T-cell (primary cell): ENCODE measurements at places on chromosomes 5 and 9. TPM values are rescaled to one million over a fixed set of nuclear protein-coding genes. Genes with fewer than 3 reads are reported as not detected.

Gene NUTM2G
- not detected for total RNA-seq

Gene FYB1
- 372 TPM for total RNA-seq

Gene ADGRV1
- total RNA-seq, result 1.2 TPM

Gene LPAR1
- total RNA-seq, result 0.41 TPM

Gene PCDHA11
- total RNA-seq, result not detected

Gene TPD52L3
- total RNA-seq, result not detected

Gene UGT3A1
- not detected for total RNA-seq

Gene NRARP
- total RNA-seq, result 2.6 TPM
